Kidney (tissue), 22 donors: ENCODE measurements at places on chromosomes 2 and 18. TPM values are rescaled to one million over a fixed set of nuclear protein-coding genes. Genes with fewer than 3 reads are reported as not detected.

Gene IL1RL2
- 1.8 TPM for polyA plus RNA-seq

Gene CCDC178
- polyA plus RNA-seq = 4.6 TPM

Gene DYNC1I2
- polyA plus RNA-seq = 81.7 TPM

Gene KCNG2
- polyA plus RNA-seq = not detected

- DNase-seq = no peak
These were observed 289.0 kb downstream of the PIEZO2 start for GRCh38 chr18:10860382-10860781.

DNA sequence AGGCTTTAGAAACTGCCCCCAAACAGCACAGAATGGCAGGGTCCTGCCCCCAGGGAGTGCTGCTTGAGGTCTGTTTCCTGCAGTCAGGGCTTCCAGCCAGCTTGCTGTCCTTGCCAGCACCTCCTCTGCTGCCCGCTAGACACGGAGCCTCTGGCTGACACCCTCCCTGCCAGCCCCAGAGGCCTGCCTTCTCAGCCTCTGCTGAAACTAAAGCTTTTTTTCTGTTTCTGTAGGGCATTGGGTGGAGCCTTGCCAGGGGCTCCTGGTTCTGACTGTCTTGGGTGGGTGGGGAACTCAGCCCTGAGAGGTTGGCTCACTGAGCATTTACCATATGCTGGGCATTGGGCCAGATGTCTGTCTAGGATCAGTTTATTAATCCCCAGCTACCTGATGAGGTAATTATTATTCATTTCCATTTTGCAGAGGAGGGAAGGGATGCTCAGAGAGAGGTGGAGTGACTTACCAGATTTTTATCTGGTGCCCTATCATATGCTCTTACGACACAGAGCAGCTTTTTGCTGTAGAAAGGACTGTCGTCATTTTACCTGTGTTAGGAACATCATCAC is 35.4 kb downstream of the INPP4A start:
- peak; percentile 80 for DNase-seq

GRCh38 chr2:26355038-26355995 is 8.7 kb upstream of the ADGRF3 start:
- no peak for DNase-seq

GRCh38 chr2:27856386-27856785 is 33.8 kb downstream of the RBKS start:
- DNase-seq = no peak

DNA sequence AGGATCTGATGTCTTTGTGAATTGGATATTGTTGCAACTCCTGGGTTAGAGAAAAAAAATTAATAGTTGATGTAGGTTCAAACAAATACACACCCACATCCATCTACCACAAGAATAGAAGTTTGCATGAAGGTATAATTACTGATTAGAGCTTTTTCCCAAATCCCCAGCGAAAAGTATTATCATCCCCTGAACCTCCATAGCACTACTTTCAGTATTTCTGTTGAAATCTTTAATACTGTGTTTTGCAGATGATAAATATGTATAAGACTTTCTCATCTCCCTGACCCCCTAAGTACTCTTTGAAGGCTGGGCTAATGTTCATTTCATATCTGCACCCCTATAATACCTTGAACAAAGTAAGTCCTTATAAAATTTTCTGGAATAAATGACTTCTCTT is 6.4 kb downstream of the FN1 start:
- DNase-seq = no peak

- DNase-seq = peak; percentile 42
These were observed 1.1 kb downstream of the MAP4K3 start for GRCh38 chr2:39435741-39436591.

DNA sequence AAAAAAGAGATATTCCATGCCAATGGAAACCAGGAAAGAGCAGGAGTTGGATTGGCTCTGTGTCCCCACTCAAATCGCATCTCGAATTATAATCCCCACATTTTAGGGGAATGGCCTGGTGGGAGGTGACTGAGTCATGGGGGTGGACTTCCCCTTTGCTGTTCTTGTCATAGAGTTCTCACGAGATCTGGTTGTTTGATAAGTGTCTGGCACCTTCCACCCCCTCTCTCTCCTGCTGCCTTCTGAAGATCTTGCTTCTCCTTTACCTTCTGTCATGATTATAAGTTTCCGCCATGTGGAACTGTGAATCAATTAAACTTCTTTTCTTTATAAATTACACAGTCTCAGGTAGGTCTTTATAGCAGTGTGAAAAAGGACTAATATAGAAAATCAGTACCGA is 355.6 kb downstream of the NBAS start:
- DNase-seq = no peak

DNA sequence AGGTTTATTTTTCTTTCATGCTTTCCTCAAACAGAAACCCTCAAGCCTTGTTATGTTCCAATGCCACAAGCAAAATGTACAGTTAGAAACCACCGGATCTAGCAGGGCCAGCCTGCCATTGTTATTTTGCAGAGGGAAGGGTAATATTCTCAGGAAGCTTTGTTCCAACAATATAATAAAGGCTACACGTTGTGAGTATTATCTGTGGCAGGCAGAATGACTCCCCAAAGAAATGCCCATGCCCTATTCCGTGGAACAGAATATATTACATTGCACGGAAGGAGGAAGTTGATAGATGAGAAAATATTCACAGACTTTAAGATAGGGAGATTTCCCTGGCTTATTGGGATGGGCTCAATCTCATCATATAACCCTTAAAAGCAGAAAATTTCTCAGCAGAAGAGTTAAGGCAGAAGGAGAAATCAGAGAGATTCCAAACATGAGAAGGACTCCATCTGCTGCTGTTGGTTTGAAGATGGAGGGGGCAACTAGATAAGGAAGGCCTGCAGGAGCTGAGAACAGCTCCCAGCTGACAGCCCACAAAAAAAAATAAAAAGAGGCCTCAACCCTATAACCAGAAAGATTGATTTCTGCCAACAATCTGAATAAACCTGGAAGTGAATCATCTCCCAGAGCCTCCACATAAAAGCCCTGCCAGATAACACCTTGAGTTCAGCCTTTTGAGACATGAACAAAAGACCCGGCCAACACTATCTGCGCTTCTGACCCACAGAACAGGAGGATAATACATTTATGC is 466.6 kb downstream of the LPIN1 start:
- DNase-seq = no peak

DNA sequence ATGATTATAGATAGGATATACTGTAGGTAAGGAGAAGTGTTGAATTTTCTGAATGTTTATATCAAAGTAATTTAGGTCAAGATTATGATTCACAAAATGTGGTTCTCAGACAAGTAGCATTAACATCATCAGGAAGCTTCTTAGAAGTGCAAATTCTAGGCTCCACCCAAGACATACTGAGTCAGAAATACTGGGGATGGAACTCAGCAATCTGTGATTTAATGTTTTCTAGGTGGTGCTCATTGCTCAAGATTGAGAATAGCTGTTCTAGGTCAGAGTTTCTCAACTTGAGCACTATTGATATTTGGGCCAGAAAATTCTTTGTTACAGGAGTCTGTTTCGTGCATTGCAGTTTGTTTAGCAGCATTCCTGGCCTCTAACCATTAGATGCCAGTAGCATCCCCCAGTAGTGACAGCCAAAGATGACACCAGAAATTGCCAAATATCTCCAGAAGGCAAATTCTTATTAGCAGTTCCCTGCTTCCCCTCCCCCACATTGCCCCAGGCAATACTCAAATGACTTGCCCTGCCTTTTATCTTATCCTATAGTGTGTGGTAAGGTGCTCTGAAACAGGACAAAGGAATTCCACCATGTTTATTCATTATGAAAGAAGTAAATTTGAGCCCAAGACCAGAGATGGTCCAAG is 1001.2 kb downstream of the DPP10 start:
- no peak for DNase-seq

DNA sequence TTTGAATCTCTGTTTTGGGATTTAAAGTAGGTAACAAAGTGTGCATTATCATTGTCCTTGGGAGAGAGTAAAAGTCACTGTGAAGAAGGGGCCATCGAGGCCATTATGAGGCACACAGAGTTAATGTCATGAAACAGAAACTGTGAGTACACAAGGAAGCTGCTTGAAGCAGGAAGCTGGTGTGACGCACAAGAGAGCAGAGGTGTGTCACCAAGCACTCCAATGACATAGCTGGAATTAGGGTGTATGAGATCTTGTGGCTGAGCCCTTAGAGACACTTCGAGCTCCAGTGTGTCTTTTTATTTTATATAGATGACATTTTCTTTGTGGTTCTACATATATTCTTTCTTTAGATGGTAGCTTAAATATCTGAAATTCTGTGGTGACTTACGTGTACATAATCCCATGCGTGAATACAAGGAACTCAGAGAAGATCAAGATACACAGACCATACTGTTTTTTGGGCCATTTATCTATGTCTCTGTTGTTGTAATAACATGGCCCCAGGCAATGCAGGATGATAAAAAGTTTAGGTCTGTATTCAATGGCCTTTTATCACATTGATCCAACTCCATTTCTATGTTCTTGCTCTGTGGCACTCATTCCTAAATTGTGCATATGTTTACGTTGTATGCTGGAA is 164.7 kb upstream of the FAM98A start:
- DNase-seq = no peak

DNA sequence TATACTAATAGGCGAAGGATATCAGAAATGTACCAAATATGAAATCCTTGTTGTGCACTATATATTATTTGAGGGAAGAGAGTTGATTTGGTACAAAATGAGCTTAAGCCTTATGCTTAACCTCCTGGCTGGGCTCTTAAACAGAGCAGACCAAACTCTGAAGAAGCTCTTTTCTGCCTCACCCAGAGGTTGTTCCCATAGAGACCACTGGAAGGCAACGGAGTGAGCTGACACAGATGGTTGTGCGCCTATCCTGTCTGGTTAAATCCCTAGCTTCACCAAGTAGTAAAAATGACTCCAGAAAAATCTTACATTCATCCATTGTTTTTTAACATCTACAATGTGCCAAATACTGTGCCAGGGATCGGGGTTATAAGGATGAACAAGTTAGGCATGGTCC is 55.9 kb upstream of the NOL4 start:
- no peak for DNase-seq

DNA sequence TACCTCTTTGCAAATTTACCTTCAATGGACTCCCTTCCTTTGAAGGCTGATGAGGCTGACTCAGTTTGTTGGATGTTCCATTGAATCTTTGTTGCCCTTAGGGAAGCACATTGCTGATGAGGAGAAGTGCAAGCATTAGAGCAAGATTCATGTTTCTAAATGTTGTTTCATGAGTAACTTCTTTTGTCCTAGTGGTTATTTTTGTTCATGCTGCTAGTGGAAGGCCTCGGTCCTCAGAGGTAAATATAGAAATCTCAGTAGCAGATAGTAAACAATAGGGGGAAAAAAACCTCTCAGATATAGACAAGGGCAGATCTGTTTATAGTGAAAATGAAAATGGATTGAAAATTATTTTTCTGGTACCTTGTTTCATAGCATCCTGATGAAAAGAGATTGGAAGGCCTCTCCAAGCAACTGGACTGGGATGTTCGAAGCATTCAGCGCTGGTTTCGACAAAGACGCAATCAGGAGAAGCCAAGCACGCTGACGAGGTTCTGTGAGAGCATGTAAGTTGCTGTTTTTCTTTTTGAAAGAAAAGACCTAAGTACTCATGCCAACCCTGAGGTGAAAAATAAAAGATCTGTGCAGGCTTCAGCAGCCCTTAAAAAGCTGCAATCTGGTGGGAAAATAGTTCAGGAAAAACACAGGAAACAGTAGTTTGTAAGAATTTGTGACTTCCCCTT is 104.9 kb downstream of the CERS6 start:
- DNase-seq = no peak
